HT-29 (cell line): ENCODE measurements at places on chromosomes 16 and 17.

DNA sequence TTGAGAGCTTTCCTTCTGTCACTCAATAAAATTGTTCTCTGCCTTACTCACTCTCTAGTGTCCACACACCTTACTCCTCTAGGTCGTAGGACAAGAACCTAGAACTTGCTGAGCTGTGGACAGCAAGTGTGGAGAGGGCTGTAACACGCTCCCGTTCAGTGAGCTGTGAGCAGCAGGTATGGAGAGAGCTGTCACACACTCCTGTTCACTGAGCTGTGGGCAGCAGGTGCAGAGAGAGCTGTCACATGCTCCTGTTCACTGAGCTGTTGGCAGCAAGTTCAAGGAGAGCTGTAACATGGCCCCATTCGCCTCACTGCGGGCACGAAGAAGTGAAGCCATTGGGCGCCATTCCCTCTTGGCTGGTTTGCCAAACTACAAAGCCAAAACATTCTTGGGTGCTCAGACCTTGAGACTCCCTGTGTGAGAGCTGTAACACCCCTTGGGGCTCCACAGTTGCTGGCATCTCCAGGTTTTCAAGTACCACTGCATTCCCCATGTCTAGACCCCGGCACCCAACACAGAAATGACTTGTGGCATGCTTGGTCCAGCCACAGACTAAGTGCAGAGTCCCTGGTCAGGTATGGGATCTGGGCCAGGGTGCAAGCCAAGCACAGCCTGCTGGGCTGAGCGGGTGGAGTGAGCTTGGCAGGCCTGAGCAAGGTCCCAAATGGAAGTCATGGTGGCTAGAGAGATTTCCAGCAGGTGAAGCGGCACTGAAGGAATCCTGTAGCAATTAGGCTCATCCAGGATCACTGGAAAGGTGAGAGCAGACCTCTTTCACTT lies 608.0 kb upstream of the CDH8 start:
- DNase-seq = no peak

DNA sequence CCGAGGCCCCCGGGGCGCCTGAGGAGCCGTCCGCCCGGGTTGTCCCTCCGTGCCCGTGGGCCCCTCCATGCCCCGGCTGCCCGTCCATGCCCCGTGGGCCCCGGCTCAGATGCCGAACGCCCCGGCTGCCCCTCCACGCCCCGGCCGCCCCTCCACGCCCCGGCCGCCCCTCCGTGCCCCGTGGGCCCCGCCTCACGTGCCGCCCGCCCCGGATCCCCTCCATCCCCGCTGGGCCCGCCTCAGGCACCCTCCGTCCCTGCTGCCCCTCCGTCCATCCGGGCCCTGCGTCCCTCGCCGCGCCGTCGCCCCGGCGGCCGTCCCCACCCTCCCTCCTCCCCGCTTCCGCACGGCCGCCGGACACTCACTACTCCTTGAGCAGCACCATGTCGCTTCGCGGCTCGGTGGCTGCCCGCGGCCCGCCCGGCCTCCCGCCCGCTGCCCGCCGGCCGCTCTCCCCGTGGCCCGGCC lies 382 bp downstream of the PITPNA start:
- DNase-seq = no peak

DNA sequence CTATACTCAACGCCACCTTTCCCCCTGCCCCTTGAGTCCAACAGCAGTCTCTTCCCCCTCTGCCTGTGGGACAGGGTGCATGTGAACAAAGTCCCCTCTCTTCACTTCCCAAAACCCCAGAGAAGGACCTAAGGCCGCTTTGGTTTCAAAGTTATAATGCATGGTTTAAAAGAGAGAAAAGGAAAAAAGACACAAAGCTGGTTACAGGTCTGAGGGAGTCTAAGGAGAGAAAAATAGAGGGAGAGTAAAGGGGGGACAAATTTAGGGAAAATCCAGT lies 1.1 kb upstream of the GABARAP start:
- no peak for DNase-seq

GRCh38 chr17:30323262-30323894 lies 10.5 kb downstream of the TMIGD1 start:
- DNase-seq = no peak

- no peak for DNase-seq
These were observed 99.1 kb upstream of the CCL2 start for GRCh38 chr17:34155947-34156346.

GRCh38 chr16:22948058-22948602 lies 134.2 kb downstream of the HS3ST2 start:
- DNase-seq = no peak

DNA sequence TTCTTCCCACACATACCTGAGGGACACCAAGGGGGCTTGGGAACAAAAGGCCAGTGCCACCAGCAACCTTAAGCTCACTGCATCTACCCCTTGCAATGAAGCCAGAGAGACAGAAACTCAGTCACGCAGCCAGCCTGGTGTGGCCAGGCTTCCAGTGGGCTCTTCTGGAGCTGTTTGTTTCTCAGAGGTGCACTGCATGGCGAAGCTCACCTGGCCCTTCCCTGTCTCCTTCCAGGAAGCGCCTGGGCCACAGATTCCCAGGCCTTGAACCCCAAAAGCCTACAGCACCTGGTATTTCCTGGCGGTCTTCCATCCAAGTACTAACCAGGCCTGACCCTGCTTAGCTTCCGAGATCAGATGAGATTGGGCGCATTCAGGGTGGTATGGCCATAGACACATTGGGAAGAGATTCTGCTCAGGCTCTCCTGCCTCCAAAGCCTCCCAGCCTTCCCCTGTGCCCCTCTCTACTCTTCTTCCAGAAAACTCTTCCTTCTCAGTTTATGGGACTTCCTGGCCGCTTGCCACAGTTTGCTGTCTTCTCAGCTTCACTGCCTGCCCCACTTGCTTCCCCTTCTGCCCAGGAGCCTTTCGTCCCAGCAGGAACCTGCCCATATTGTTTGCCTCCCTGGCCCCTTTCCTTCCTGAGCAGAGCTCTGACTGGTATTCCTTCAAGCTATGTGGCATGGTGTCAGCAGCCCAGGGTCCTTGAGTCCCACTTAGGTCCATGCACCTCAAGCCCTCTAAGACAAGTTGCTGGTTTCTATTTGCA lies 1.6 kb downstream of the CISD3 start:
- peak; percentile 30 for DNase-seq

DNA sequence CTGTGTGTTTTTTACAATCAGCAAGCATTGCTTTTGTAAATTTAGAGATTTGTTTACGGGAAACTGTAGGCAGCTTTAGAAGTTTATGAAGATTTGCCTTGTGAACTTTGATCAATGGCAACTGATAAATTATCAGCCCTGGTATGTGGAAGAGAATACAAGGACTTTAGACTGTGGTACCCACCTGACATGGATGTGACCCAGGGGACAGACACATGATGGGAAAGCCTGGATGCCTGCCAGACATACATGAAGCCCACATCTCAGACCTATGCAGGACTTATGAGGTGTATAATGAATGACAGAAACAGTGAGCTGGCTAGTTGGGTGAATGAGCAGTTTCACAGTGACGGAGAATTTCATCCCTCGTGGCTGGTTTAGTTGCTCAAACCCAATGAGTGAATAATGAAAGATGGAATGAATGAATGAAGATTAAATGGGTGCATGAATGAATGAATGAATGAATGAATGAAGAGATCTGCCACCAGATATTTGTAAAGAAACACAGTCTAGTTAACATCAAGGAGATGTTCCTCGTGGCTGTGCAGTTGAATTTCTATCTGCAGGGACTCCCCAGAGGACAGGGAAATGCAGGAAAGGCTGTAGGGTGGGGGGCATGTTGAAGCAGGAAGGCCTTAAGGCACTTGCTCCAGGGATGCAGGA lies 7.6 kb downstream of the TMEM92 start:
- no peak for DNase-seq

GRCh38 chr17:59839651-59840328 lies 53.0 kb downstream of the TUBD1 start:
- peak; percentile 67 for DNase-seq

GRCh38 chr17:68512960-68513474 lies 787 bp downstream of the PRKAR1A start:
- DNase-seq = peak; percentile 42

- DNase-seq = peak; percentile 58
These were observed 1.3 kb downstream of the AKAP1 start for GRCh38 chr17:57086069-57086930.

DNA sequence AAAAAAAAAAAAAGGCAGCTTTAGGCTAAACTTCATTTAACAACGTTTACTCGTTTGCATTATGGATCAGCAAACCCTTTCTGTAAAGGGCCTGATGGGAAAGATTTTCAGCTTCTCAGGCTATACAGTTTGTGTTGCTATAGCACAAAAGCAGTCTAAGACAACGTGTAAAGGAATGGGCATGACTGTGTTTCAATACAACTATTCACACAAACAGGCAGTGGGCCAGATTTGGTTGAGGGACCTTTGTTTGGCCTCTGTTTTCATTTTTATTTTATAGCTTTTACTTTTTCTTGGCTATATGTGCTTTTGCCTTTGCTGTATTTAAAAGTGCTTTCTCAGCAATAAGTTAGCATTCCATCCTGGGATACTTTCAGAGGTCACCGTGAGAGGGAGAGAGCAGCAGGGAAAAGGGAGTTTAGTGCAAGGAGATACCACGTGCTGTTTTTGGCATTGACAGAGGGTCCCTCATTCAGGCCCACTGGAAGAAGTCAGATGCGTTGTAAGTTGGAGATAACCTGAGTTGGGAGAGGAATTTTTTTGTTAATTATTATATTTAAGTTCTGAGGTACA lies 335.6 kb downstream of the UTP18 start:
- no peak for DNase-seq

- DNase-seq = peak; percentile 28
These were observed 12.3 kb upstream of the SPAG9 start for GRCh38 chr17:51132964-51133319.

GRCh38 chr17:32111141-32111771 lies 31.0 kb upstream of the RHOT1 start:
- DNase-seq = peak; percentile 37

DNA sequence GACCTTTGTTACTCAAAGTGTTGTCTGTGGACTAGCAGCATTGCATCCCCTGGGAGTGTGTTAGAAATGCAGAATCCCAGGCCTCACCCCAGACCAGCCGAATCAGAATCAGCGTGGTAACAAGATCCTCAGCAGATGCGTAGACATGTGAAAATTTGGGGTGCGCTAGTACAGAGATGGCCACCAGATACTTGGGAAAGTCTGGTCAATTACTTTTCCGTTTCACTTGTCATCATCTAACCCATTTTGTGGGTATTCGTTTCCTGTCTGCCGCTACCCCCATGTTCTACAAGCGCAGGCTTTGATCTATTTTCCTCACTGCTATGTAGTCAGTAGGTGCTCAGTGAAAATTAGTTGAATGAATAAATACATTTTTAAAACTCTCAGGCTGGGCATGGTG lies 33.1 kb upstream of the HERPUD1 start:
- no peak for DNase-seq

GRCh38 chr16:700684-701584 lies 4.7 kb downstream of the FBXL16 start:
- no peak for DNase-seq

- peak; percentile 68 for DNase-seq
These were observed 35.0 kb downstream of the ZCCHC14 start for GRCh38 chr16:87457709-87458423.

GRCh38 chr17:29084541-29085146 lies 41.7 kb downstream of the PIPOX start:
- DNase-seq = no peak

GRCh38 chr17:83006515-83007455 lies 72.6 kb upstream of the METRNL start:
- DNase-seq = no peak

- DNase-seq = peak; percentile 53
These were observed 32.4 kb downstream of the DCAKD start for GRCh38 chr17:45018848-45019711.

DNA sequence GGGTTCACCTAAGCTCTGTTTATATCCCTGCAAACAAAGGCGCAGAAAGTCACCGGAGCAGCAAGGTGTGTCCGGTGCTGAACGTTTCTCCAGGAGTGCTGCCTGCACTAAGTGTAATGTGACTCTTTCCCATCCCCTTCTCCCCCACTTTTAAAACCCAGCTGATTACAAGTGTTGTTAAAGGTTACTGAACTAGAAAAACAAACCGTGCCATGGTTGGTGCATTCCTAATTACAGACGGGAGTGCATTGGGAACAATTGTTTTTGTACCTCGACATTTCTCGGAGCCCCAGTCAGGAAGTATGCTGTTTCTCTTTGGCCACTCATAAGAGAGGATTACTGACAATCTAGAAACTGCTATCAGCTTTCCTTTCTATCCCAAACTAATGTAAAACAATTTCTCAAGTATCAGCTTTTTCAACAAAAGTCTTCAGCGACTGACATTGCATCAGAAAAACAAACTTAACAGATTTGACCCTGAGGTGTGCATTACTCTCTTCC lies 441.0 kb upstream of the SALL1 start:
- no peak for DNase-seq

DNA sequence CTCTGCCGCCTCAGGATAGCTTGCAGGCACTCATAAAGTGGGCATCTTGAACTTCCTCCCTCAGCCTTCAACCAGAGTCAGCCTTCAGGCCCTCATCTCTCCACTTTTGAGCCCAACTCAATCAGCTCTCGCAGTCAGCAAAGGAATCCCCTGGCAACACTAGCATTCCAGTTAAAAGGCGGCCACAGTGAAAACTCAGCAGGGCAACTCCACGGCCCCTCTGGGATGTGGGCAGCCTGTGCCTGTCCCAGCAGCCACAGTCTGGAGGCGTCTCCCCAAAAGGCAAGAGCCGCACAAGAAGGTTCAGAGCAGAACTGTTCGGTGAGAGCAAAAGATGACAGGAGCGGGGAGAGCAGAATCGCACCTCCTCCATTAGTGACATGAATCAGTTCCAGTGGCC lies 9.0 kb downstream of the TMEM11 start:
- DNase-seq = no peak

- peak; percentile 59 for DNase-seq
These were observed 11.9 kb upstream of the HOXB2 start for GRCh38 chr17:48556576-48557401.

DNA sequence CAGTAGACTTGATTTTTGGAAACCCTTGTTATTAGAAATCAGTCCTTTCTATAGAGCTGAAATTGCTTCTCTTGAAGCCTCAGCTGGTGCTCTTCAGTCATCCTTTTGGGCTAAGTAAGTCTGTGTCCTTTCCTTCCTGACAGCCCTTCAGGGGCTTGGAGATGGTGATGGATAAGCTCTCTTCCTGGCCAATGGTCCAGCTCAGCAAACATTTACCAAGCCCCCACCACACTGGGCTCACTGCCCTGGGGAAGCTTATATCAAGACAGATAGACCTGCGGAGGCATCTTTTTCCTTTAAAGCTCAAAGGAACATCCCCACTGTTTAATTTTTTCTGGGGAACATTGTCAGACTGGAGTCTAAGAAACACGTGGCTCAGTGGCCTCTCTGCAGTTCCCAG lies 139.6 kb downstream of the HAPSTR1 start:
- DNase-seq = no peak

- peak; percentile 68 for DNase-seq
These were observed 66.8 kb downstream of the DNAH3 start for GRCh38 chr16:21083729-21084268.

DNA sequence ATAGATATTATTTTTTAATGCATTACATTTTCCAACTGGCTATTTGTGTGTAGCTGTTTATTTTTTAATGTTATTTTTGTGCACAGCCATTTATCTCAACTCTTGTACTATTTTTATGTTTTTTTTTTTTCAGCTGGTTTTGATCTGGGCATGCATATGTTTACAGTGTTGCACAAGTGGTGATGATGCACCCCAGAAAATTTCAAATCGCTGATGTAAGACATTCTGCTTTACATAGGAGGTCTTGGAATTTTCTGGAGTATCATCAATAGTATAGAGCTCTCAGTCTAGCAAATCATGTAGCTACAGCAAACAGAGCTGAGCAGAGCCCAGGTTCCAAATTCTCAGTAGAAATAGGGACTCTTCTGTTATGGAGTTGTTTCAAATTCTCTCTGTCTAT lies 30.2 kb downstream of the CACNG5 start:
- no peak for DNase-seq
